ENCODE measurements at places on chromosomes 4 and X. TPM values are rescaled to one million over a fixed set of nuclear protein-coding genes. Genes with fewer than 3 reads are reported as not detected.
A peak's percentile ranks its signal among the peaks of the same experiment; 100 is the strongest.

The ASMT gene
- not detected for total RNA-seq

The SLBP gene
- 51.1 TPM for total RNA-seq

The STARD8 gene
- total RNA-seq: 24.6 TPM

The TRIM75 gene
- total RNA-seq: not detected

The LAGE3 gene
- 16.6 TPM for total RNA-seq

GRCh38 chr4:8244001-8244757 is 25.4 kb upstream of the HTRA3 start:
- no peak overlapping the region for H3K27ac ChIP-seq
- peak; percentile 60 for DNase-seq
- H3K4me3 ChIP-seq: no peak overlapping the region
- peaks cover 20% of the 10 kb centered on the region for H3K36me3 ChIP-seq

- H3K27me3 ChIP-seq: no peaks in the 10 kb centered on the region
- no peaks in the 10 kb centered on the region for H3K4me1 ChIP-seq
- H3K27ac ChIP-seq: no peak overlapping the region
- DNase-seq: peak; percentile 28
Measured at GRCh38 chrX:3026074-3026815, 15.0 kb upstream of the ARSF start.

DNA sequence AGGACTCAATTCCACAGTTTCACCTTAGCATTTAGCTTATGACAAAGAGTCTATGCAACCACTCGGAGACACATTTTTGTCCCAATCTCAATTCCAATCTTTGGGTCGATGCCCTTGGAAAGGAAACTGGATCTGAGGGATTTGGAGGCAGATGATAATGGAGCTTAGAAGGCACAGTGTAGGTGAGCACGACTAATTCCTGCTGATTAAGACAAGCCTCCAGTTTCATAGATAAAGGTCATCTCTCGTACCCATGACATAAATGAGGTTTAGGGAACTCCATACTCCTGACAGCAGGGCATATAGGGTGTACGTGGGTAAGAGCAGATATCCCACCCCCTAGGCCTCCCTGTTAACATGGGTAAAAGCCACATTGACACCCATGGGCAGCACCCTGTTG is 24.4 kb upstream of the ZNF718 start:
- H3K4me3 ChIP-seq: no peak overlapping the region
- no peaks in the 10 kb centered on the region for H3K36me3 ChIP-seq
- DNase-seq: no peak
- no peak overlapping the region for H3K27ac ChIP-seq
- no peaks in the 10 kb centered on the region for H3K27me3 ChIP-seq

DNA sequence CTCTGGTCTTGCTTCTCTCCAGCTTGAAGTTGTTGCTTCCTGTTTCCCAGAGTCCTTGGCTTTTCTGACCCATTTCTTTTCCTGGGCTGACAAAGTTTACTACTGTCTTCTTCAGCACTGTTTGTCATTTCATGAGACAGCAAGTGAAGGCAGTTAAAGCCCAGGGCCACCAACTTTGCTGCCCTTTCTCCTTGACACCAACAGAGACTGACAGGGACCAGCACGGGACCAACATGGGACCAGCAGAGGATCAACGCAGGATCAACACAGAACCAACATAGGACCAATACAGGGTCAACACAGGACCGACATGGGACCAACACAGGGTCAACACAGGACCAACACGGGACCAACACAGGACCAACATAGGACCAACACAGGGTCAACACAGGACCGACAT is 34.9 kb downstream of the RNF212 start:
- H3K27ac ChIP-seq: no peak overlapping the region
- peaks cover 4% of the 10 kb centered on the region for H3K4me1 ChIP-seq
- H3K27me3 ChIP-seq: no peaks in the 10 kb centered on the region
- no peak for DNase-seq

DNA sequence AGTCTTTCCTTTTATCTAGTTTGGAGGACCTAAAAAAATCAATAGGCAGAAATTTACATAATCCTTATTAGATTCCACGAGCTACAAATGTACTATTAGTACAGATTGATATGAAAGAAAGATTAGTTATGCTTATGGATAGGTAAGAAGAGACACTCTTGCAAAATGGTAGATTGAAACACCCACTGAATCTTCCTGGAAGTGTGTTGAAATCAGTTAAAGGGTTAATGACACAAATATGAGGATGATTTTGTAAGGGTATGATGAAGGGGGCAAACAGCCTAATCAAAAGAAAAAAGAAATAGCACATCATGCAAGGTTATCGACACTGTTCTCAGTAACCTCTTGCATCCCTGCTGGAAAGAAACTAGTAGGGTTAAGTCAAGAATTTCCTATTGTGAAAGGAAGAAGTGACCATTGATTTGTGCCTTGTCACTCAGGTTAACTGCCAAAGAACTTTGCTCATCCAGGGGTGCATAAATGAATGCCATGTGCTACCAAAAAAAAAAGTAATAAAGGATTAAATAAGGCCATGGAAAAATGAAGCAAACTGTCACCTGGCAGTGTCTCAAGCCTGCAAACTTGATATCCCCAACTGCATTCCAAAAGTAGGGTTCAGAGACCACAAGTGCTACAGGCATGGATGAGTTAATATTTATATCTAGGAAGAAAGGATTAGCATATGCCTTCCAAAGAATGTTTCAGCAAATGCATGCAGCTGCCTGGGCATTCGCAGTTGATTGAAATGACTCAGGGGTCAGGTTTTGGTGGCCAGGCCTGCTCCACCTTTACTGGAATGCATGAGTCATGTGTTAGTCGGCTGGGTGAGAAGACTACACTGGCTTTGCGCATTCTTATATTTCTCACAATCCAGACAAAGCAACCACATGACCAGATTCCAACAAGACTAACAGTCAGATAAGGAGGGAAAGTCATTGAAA is 78.3 kb upstream of the ATXN3L start:
- H3K36me3 ChIP-seq: no peaks in the 10 kb centered on the region
- no peaks in the 10 kb centered on the region for H3K4me1 ChIP-seq
- DNase-seq: no peak
- H3K4me3 ChIP-seq: no peak overlapping the region
- H3K27ac ChIP-seq: no peak overlapping the region

DNA sequence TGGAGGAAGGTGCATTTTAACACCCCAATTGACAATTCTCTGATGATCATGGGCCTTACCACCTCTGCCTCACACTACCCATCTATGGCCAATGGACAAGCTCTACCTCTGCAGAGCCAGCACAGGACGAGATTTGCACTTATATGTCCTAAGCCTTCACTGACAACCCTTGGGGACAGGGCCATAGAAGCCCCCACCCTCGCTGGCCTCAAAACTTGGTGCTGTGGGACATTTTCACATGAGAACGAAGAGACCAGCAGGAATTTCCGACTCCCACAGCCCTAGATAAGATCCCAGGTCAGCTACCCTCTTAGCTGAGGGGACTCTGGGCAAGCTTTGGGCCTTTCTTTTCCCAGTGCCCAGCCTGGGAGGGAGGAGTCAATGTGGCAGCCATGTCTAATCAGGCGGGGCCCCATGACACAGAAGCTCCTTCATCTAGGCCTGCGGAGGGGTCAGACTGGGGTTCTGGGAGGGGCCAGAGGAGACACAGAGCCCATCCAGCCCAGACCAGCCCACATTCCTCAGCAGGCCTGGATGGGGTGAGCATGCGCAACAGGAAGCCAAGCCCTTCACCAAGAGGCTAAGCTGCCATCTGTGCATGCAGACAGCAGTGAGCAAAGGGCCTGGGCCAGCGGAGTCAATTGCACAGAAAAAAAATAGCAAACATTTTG is 12.1 kb downstream of the PJA1 start:
- no peak overlapping the region for H3K27ac ChIP-seq
- no peaks in the 10 kb centered on the region for H3K36me3 ChIP-seq
- DNase-seq: no peak
- no peak overlapping the region for H3K4me3 ChIP-seq
- H3K27me3 ChIP-seq: no peaks in the 10 kb centered on the region

GRCh38 chr4:170853422-170854021 is 763.8 kb upstream of the AADAT start:
- H3K4me1 ChIP-seq: no peaks in the 10 kb centered on the region
- H3K4me3 ChIP-seq: no peak overlapping the region
- DNase-seq: peak; percentile 32
- H3K27ac ChIP-seq: no peak overlapping the region
- no peaks in the 10 kb centered on the region for H3K36me3 ChIP-seq
- no peaks in the 10 kb centered on the region for H3K27me3 ChIP-seq

DNA sequence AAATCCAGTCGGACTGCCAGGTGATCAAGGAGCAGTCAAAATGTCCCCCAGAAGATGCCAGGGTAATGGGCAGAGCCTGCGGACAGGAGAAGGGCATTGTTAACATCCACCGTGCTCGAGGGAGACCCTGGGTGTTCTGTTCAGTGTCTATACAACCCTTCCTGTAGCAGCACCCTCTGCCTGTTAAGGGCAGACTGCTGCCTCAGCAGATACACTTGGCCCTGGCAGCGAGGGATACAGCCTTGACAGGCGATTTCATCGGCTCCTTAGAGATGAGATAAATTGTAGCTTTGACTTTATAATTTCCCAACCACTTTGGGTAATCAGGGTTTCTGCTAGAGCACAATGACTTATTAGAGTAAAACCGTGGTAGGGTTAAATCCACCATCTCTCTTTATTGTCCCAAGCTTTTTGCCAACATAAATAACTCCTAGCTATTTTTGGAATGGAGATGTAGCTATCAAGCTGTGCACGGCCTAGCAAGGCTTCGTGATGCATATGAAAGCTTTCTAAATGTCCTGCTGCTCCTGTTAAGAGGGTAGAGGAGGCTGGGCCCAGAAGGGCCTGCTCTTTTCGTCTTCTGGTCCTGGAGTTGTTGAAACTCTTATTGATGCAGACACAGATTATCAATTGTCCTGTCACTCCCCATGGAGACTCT is 195.9 kb downstream of the CPEB2 start:
- DNase-seq: no peak
- no peaks in the 10 kb centered on the region for H3K27me3 ChIP-seq
- H3K36me3 ChIP-seq: no peaks in the 10 kb centered on the region
- no peaks in the 10 kb centered on the region for H3K4me1 ChIP-seq

DNA sequence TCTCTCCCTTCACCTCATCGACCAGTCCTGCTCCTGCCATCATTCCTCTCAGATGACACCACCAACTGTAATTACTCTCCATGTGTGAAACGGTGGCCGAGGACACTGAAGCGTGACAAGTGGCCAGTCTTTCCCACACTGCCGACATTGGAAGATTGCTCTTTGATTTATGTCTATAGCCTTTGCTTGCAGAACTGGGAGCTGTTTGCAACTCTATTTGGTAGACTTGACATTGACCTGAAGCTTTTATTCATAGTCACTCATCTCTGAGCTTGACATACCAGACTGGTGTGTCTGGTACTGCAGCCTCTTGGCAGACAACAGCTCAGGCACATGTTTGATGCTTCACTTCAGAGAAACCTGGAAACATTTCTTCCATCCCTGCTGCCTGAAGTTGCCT is 121.8 kb upstream of the GALNT7 start:
- H3K4me3 ChIP-seq: no peak overlapping the region
- no peak overlapping the region for H3K27ac ChIP-seq
- H3K36me3 ChIP-seq: no peaks in the 10 kb centered on the region
- DNase-seq: no peak

GRCh38 chr4:95910749-95911148 is 70.9 kb downstream of the PDHA2 start:
- no peaks in the 10 kb centered on the region for H3K36me3 ChIP-seq
- no peak overlapping the region for H3K4me3 ChIP-seq
- H3K4me1 ChIP-seq: no peaks in the 10 kb centered on the region
- no peak overlapping the region for H3K27ac ChIP-seq

DNA sequence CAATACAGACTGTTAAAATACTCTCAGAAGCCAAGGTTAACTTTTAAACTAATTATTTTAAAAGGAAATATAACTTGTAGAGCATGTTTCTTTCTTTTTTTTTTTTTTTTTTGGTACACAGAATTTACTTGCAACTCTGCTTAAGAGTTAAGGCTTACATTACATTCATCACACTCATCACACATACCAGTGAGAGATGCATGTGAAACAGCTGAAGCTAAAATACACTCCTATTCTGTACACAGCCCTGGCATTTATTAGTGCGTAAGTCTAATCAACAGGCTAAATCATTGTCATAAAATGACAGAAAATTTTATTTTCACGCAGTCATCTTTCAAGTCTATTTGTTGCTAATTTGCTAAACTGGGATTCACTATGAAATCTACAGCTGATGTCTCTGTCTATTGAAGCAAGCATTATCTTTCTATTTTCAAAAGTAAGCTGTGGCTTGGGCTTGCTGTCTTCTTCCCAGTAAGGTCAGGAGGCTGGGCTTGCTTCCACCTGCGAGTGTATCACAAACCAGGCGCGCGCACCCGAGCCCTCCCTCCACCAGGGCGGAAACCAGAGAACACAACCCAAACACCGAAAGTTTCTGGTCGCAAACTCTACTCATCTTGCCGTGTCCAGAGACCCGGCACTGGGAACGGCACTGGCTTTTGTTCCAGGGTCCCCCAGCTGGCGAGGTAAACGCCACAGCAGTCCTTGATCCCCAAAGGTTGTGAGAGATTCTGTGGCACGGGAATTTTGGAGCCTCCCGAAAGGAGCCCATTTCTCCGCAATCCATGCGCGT is 3.9 kb downstream of the MAML3 start:
- H3K36me3 ChIP-seq: no peaks in the 10 kb centered on the region
- no peaks in the 10 kb centered on the region for H3K27me3 ChIP-seq
- peak overlapping the region; percentile 63 for H3K4me3 ChIP-seq
- DNase-seq: peak; percentile 88
- H3K4me1 ChIP-seq: peaks cover 21% of the 10 kb centered on the region
- peak overlapping the region; percentile 99 for H3K27ac ChIP-seq

- peak; percentile 33 for DNase-seq
- no peaks in the 10 kb centered on the region for H3K36me3 ChIP-seq
- H3K4me1 ChIP-seq: peaks cover 9% of the 10 kb centered on the region
- H3K4me3 ChIP-seq: peak overlapping the region; percentile 53
Measured at GRCh38 chrX:74422576-74423288, 1.4 kb downstream of the SLC16A2 start.

- no peak for DNase-seq
- H3K36me3 ChIP-seq: no peaks in the 10 kb centered on the region
- no peak overlapping the region for H3K4me3 ChIP-seq
- H3K27ac ChIP-seq: peak overlapping the region; percentile 59
- no peaks in the 10 kb centered on the region for H3K27me3 ChIP-seq
- no peaks in the 10 kb centered on the region for H3K4me1 ChIP-seq
Measured at GRCh38 chrX:40933132-40933705, 152.0 kb upstream of the USP9X start.

GRCh38 chrX:125096469-125096868 is 223.2 kb upstream of the TEX13C start:
- DNase-seq: no peak
- H3K4me1 ChIP-seq: no peaks in the 10 kb centered on the region
- no peaks in the 10 kb centered on the region for H3K36me3 ChIP-seq
- H3K27me3 ChIP-seq: no peaks in the 10 kb centered on the region
- H3K4me3 ChIP-seq: no peak overlapping the region
